ENCODE measurements at places on chromosomes 13 and 19. TPM values are rescaled to one million over a fixed set of nuclear protein-coding genes. Genes with fewer than 3 reads are reported as not detected.

DNA sequence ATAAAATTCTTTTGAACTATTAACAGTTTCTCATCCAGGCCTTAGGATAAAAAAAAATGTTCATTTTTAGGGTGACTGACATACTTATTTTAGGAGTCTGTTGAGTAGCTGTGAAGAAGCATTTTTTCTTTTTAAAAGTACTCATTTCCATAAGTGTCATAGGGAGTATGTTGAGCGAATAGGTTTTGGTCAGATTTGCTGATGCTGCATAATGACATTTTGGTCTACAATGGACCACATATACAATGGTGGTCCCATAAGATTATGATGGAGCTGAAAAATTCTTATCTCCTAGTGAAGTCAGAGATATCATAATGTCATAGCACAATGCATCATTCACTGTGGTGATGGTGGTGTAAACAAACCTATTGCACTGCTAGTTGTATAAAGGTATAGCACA, 17.4 kb downstream of the NBEA start:
- no peak for DNase-seq
- H3K4me3 ChIP-seq = no peak overlapping the region
- no peaks in the 10 kb centered on the region for H3K27me3 ChIP-seq
- H3K27ac ChIP-seq = no peak overlapping the region

Gene DLEU7
- not detected for polyA plus RNA-seq

Gene KLK12
- polyA plus RNA-seq = not detected

Gene ODAD3
- polyA plus RNA-seq = 4.2 TPM

DNA sequence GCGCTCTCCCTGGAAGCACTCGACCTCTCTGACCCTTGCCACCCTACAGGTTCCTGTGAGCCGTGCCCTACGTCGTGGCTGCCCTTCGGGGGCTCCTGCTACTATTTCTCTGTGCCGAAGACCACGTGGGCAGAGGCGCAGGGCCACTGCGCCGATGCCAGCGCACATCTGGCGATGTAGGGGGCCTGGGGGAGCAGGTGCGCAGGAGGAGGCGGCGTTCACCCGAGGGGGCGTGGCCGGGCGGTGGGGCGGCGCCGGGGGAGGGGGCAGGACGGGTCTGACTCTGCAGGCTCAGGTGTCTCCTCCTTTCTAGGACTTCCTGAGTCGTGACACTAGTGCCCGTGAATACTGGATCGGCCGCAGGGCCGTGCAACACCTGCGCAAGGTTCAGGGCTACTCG, 26.4 kb downstream of the CLEC4M start:
- H3K27ac ChIP-seq = no peak overlapping the region
- H3K36me3 ChIP-seq = no peaks in the 10 kb centered on the region
- no peaks in the 10 kb centered on the region for H3K4me1 ChIP-seq
- peaks cover 50% of the 10 kb centered on the region for H3K27me3 ChIP-seq
- H3K4me3 ChIP-seq = no peak overlapping the region
- peak; percentile 17 for DNase-seq

GRCh38 chr19:9941231-9941630, 4.9 kb upstream of the OLFM2 start:
- no peak overlapping the region for H3K27ac ChIP-seq
- peaks cover 9% of the 10 kb centered on the region for H3K4me1 ChIP-seq
- peaks cover 9% of the 10 kb centered on the region for H3K27me3 ChIP-seq
- no peaks in the 10 kb centered on the region for H3K36me3 ChIP-seq
- H3K4me3 ChIP-seq = no peak overlapping the region

- DNase-seq = no peak
- H3K4me1 ChIP-seq = no peaks in the 10 kb centered on the region
- H3K27me3 ChIP-seq = no peaks in the 10 kb centered on the region
- no peak overlapping the region for H3K4me3 ChIP-seq
- peaks cover 9% of the 10 kb centered on the region for H3K36me3 ChIP-seq
These were observed 13.2 kb downstream of the KDELR1 start for GRCh38 chr19:48378194-48378570.

Data from SK-N-SH (cell line).